Ovary (tissue), 10 donors: ENCODE measurements at places on chromosomes 7 and 10. TPM values are rescaled to one million over a fixed set of nuclear protein-coding genes. Genes with fewer than 3 reads are reported as not detected.

KLF14 gene
- not detected for polyA plus RNA-seq

BPGM gene
- polyA plus RNA-seq, result 9.7 TPM

AOAH gene
- 1.7 TPM for polyA plus RNA-seq

DGKI gene
- polyA plus RNA-seq, result 0.30 TPM

ORC5 gene
- polyA plus RNA-seq, result 11.9 TPM

PAOX gene
- 2.1 TPM for polyA plus RNA-seq

TSPAN33 gene
- polyA plus RNA-seq, result 8.9 TPM

GRCh38 chr10:29736366-29737073 lies 101.7 kb upstream of the SVIL start:
- peak; percentile 82 for DNase-seq

GRCh38 chr7:36285276-36285675 lies 104.4 kb upstream of the ANLN start:
- no peak for DNase-seq

- no peak for DNase-seq
Measured at GRCh38 chr10:112456533-112456932, 9.5 kb downstream of the VTI1A start.

DNA sequence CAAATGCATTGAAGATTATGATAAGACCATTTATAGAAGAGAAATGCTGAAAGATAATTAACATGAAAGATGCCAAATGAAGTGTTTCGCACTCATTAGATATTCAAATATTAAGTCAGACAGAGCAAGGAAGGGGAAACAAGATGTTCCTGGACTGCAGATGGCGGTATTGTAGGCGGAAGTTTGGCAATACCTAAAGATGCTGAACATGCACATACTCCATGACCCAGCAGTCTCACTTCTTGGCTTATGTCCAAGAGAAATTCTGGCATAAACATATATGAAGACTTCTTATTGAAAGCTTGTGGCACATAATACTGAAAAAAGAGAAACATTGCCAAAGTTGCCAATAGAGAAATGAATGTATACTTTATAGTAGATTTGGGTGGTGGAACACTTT lies 325.4 kb upstream of the SEMA3C start:
- no peak for DNase-seq

DNA sequence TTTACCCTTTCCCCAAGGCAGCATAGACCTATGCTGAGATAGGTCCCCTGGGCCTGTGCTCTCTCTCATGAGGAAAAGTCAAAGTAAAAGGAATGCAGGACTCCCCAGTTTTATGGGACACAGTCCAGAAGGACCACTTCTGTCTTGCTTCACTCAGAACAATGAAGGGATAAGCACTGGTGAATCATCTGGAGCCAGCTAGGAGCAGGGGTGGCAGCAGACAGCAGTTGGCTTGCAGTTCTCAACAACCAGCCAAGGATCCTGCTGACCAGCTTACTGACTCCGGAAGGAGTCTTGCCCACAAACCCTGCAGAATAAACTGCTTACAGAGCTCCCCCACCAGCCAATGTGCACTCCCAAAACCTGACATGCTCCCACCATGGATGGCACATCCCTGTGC lies 152.1 kb upstream of the GHITM start:
- no peak for DNase-seq

DNA sequence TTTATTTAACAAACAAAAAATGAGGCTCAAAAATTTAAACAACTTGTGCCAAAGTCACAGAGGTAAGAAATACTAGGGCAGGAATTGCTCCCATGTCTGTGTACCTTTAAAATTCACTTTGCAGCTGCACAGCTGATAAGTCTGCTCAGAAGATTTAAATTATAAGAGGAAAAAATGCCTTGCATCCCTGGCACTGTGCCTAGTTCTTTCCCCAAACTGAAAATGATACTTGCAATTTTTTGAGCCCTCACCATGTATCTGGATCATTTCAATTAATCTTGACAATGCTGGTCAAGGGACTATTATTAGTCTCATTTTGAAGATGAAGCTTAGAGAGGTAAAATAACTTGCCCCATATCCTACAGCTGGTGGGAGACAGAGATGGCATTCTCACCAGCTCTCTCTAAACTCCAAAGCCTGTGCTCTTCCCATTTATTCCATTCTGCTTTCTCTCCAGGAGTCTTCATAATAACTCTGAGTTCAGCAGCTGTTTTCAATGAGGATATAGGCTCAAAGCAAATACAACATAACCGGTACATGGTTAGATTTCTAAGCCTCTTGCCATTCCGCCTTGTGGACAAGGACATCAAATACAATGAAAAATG lies 350.5 kb upstream of the LRRTM3 start:
- DNase-seq, result no peak

- DNase-seq, result no peak
Measured at GRCh38 chr10:62021128-62021665, 119.7 kb downstream of the ARID5B start.

DNA sequence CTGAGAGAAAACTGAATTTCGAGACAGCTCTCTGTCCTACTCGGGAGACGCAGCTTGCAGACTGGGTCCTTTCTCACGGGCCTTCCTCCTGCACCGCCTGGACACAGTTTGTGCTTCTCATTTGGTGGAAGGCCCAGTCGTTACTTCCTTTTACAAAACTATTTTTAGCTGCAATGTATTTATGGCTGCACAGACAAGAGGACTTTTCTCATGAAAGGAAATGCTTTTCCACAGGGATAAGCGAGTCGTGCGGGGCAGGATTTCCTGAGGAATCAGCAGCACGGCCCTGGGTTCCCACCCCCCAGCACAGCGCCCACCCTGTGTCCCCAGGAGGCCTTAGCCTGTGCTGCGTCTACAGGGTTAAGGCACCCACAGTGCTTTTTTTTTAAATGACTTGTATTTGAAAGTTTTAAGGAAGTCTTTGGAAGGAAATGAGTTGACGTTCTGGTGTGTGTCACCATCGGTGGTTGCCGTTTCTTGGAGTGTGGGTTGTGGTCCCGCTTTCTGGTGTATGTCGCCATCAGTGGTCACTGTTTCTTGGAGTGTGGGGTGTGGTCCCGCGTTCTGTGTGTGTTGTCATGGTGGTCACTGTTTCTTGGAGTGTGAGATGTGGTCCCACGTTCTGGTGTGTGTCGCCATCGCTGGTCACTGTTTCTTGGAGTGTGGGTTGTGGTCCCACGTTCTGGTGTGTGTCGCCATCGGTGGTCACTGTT lies 50.9 kb downstream of the INPP5A start:
- DNase-seq, result no peak

DNA sequence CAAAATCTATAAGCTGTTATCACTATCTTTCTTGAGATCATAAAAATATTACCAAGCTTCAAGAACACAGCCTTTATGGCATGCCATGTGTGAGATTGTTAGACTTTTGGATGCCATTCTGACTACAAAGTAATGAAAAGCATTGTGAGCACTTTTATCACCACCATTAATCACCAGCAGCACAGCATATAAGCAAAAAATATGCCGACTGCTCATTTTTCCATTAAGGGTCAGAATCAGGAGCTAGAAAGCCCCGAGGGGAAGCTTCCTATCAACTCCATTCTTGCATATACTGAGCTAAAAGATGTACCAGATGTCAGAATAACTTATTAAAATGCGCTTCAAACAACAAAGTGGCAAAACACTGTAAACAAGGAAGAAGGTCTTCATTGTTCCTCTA lies 114.3 kb downstream of the LMBR1 start:
- DNase-seq, result no peak

- DNase-seq, result no peak
Measured at GRCh38 chr10:5323446-5323845, 41.3 kb upstream of the UCN3 start.

DNA sequence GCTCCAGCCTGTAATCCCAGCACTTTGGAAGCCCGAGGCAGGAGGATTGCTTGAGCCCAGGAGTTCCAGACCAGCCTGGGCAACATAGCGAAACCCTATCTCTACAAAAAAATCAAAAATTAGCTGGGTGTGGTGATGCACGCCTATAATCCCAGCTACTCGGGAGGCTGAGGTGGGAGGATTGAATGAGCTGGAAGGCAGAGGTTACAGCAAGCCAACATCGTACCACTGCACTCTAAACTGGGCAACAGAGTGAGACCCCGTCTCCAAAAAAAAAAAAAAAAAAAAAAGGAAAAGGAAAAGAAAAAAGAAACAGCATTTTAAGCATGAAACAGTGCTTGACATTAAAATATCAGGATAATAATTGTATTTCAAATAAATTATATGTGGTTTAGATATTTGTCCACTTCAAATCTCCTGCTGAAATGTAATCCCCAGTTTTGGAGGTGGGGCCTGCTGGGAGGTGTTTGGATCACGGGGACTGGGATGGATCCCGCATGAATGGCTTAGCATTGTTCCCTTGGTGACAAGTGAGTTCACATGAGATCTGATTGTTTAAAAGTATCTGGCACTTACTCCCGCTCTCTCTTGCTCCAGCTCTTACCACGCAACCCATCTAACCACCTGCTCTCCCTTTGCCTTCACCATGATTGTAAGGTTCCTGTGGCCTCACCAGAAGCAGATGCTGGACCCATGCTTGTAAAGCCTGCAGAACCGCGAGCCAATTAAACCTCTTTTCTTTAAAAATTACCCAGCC lies 103.4 kb downstream of the SRPK2 start:
- no peak for DNase-seq

GRCh38 chr7:36600869-36601530 lies 123.3 kb downstream of the AOAH start:
- no peak for DNase-seq

GRCh38 chr10:86391236-86391840 lies 24.7 kb upstream of the GRID1 start:
- no peak for DNase-seq

DNA sequence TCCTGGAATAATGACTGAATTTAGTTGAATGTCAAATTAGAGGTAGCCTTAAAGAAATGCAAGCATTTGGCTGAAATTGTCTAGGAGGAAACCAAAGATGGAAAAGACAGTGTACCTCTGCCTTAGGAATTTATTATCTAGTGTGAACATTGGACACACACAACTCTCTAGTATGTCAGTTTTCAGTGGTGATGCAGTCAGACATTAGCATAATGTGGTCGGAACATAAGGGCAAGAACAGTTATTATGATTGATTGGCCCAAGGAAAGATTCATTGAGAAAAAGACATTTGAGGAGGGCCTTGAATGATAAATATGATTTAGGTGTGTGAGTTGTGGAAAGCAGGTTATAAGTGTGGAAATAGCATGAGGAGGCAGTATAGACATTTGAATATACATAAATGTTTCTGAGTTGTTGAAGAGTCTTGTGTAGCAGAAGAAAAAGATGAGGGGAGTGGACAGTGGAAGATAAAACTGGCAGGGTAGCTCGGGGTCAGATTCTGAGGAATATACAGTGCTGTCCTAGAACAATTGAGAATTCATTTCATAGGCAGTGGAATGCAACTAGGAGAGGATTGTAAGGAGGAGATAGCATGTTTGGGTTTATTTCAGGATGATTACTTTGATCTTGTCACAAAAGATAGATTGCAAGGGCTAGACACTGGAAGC lies 414.7 kb downstream of the SUGCT start:
- DNase-seq, result no peak

GRCh38 chr10:112819231-112819630 lies 130.8 kb upstream of the TCF7L2 start:
- DNase-seq, result no peak

- no peak for DNase-seq
Measured at GRCh38 chr10:100736809-100737354, 8.5 kb upstream of the PAX2 start.

DNA sequence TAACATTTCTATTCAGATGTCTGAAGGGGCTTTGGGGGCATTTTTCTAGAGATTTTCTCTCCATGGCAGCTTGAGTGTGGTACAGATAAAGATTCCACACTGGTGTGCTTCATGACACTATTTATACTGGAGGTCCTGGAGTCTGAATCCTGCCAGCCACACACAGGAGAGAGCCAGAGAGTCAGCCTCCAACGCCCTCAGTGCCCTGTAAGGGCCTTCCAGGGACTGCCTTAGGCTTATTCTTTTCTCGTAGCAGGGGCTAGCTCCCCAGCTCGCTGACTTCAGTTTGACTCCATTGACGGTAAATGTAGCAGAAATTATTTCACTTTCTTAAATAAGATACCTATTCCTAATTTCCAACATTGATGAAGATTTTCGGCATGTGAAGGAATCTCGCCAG lies 100.9 kb downstream of the VSTM2A start:
- DNase-seq, result no peak

GRCh38 chr10:79424221-79425073 lies 21.0 kb downstream of the ZCCHC24 start:
- DNase-seq, result peak; percentile 75

- DNase-seq, result no peak
Measured at GRCh38 chr7:127251036-127251464, 1.7 kb downstream of the GRM8 start.

- peak; percentile 31 for DNase-seq
Measured at GRCh38 chr7:2660359-2661095, 27.5 kb upstream of the AMZ1 start.

GRCh38 chr7:115693779-115694178 lies 336.8 kb downstream of the TFEC start:
- DNase-seq, result no peak

DNA sequence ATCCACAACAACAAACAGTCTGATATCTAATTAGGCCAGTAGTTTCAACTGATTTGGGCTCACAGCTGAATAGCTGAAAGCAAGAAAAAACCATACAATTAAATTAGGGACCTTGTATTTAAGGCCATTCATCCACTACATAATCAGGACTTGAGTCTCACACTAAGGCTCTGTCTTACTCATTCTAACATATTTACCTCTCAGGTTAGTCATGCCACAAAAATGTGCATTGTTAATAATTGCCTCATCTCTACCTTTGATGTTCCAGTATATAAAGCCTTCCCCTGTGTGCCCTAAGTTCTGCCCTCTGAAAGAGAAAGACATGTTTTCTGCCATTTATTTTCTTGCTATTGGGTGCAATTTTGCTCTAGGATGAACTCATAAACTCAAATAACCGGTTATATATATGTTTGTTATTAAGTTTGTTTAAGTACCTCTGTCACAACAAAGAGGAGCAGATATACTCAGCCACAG lies 5.3 kb upstream of the C1GALT1 start:
- no peak for DNase-seq

GRCh38 chr7:39164887-39165286 lies 187.2 kb downstream of the POU6F2 start:
- no peak for DNase-seq

- no peak for DNase-seq
Measured at GRCh38 chr7:50564640-50565558, at the start of gene DDC. TSS of gene DDC (minus strand) at chr7:50565405. CDS start at chr7:50544085, 21,320 bp downstream.

DNA sequence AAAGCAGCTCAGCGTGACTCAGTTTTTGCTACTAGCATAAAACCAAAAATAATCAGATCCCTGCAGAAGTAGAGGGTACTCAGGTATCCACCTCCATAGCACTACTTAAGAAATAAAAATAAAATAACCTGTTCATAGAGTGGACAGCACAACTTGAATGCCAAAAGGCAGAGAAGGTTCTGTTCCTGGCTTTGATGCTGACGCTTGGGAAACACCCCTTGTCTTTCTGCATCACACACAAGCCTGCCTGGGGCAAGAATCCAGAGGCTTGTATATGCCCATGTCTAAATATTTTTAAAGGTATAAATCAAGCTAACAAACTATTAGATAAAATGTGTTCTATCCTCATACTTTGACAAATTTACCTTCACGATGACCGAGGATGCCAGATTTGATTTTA lies 207.3 kb downstream of the KIAA1217 start:
- peak; percentile 25 for DNase-seq

GRCh38 chr7:155806096-155806871 lies 6.0 kb downstream of the SHH start:
- DNase-seq, result no peak

GRCh38 chr10:119221201-119221600 lies 13.8 kb downstream of the GRK5 start:
- no peak for DNase-seq
